ENCODE measurements at places on chromosomes 13 and 19.

GRCh38 chr19:5326986-5327623 lies 13.5 kb downstream of the PTPRS start:
- DNase-seq = no peak

DNA sequence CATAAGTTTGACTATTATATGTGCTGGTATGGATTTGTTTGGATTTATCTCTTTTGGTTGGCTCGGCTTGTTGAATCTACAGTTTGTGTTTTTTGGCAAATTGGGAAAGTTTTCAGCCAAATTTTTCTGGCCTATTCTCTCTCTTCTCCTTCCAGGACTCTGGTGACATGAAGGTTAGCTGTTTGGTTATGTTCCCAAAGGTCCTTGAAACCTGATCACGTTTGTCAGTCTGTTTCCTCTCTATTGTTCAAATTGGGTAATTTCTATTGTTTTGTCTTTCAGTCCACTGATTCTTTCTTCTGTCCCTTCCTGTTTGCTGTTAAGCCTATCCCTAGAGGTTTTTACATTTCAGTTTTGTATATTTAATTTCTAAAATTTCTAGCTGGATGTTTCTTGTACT lies 81.5 kb upstream of the SHISA2 start:
- no peak for DNase-seq

- no peak for DNase-seq
These were observed 458.9 kb downstream of the COG6 start for GRCh38 chr13:40114305-40114896.

- DNase-seq = no peak
These were observed 1534.0 kb upstream of the SPRY2 start for GRCh38 chr13:81874681-81875661.

GRCh38 chr13:27953676-27954405 lies 15.3 kb downstream of the CDX2 start:
- peak; percentile 30 for DNase-seq

DNA sequence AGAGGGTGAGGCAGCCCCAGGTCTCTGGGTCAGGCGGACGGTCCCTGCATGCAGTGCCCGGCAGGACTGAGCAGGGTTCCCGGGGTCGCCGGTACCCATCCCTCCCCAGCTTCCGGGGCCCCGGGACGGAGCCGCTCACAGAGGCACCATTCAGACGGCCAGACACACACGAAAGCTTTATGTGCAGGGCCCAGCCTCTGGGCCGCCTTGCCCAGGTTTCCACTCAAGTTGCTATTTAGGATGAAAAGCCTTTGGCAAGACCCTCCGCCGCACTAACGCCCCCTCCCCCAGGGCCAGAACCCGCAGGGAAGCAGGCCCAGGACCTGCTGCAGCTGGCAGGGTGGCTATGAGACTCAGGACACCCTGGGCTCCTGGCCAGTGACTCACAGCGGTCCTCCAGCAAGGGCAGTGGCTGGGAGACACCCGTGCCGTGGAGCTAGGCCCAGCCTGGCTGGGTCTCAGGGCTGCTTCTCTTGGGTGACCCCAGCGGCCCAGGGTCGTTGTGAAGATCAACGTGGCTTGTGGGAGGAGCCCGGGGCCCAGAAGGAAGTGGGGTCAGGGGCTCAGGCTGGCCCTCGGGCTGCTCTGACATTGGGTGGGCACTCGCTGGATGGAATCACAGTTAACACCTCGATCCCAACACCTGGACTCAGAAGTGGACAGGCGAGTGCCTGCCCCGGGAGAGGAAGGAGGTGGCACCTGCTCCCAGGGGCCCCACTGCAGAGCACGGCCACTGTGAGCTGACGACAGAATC lies 4.8 kb downstream of the C19orf25 start:
- no peak for DNase-seq

DNA sequence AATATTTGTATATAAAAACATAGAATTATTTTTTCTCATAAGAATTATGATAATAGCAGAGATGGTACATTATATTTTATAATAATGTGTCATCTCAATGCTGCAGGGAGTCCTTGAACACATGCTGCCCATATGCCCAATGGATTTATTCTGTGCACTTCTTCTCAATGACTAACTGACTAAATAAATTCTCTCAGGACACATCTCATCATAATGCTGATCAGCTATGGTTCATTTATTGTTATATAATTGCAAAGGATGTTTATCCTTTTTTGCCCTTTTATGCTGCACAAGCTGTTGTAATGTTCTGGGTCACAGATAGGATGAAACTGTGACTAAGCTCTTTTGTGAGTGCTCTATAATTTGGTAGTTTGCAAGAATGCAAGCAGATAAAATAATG lies 1273.3 kb upstream of the ATXN8OS start:
- DNase-seq = no peak

GRCh38 chr13:50124536-50125303 lies 109.5 kb downstream of the KCNRG start:
- peak; percentile 94 for DNase-seq

DNA sequence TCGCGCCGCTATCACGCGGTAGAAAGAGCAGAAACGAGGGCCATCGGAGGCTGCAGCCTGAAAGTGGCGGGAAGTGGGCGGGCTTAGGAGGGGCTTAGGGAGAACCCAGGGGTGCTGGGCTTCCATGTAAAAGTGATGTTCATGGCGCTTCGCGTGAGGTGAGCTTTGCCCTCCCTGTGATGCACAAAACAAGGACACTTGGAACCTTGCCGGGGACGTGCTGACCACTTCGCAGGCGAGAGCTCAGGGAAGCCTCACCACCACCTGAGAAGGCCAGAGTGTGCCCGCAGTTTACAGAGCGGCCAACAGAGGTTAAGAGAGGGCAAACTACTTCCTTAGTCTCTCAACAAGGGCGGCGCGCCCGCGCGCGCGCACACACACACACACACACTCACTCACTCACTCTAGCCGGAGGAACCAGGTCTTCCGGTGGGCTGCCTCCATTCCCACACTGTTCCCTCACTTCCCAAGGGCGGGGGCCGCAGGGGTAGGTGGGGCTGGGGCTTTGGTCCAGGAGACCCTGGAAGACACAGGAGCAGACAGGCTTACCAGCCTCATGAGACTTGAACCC lies 651 bp downstream of the GAPDHS start:
- DNase-seq = no peak

- no peak for DNase-seq
These were observed 171.6 kb downstream of the MTUS2 start for GRCh38 chr13:28991764-28992163.

GRCh38 chr13:94683409-94683808 lies 28.9 kb downstream of the SOX21 start:
- no peak for DNase-seq

GRCh38 chr13:61536433-61536832 lies 120.8 kb upstream of the PCDH20 start:
- no peak for DNase-seq

GRCh38 chr19:6868351-6868750 lies 19.0 kb upstream of the ADGRE1 start:
- DNase-seq = no peak

- no peak for DNase-seq
These were observed 14.4 kb upstream of the RUBCNL start for GRCh38 chr13:46401432-46401831.

- no peak for DNase-seq
These were observed 72.3 kb upstream of the C1QTNF9B start for GRCh38 chr13:23969647-23970046.

- no peak for DNase-seq
These were observed 616 bp downstream of the CDX2 start for GRCh38 chr13:27968316-27969081.
